ENCODE measurements at places on chromosomes 4 and X. TPM values are rescaled to one million over a fixed set of nuclear protein-coding genes. Genes with fewer than 3 reads are reported as not detected.

GRCh38 chr4:14000091-14000814 lies 372.7 kb upstream of the BOD1L1 start:
- no peaks in the 10 kb centered on the region for H3K27me3 ChIP-seq
- no peaks in the 10 kb centered on the region for H3K4me1 ChIP-seq
- no peak overlapping the region for H3K27ac ChIP-seq
- no peak for DNase-seq

- no peaks in the 10 kb centered on the region for H3K4me1 ChIP-seq
- H3K4me3 ChIP-seq: no peak overlapping the region
- no peaks in the 10 kb centered on the region for H3K36me3 ChIP-seq
Measured at GRCh38 chr4:24202579-24202978, 312.7 kb upstream of the PPARGC1A start.

DNA sequence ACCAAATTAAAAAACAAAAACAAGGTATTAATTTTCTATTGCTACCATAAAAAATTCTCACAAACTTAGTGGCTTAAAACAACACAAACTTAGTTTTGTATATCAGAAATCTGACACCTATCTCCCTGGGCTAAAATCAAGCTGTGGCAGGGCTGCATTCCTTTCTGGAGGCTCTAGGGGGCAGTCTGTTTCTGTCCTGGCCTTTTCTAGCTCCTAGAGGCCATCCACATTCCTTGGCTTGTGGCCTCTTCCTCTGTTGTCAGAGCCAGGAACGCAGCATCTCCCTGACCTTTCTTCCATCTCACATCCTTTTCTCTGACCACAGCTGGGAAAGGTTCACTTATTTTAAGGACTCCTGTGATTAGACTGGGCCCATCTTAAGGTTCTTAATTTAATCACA lies 38.9 kb upstream of the TLR2 start:
- no peaks in the 10 kb centered on the region for H3K4me1 ChIP-seq
- H3K36me3 ChIP-seq: no peaks in the 10 kb centered on the region
- no peak overlapping the region for H3K4me3 ChIP-seq
- no peak overlapping the region for H3K27ac ChIP-seq
- no peaks in the 10 kb centered on the region for H3K27me3 ChIP-seq

- H3K27me3 ChIP-seq: peaks cover 11% of the 10 kb centered on the region
- no peak overlapping the region for H3K27ac ChIP-seq
- no peak overlapping the region for H3K4me3 ChIP-seq
- H3K36me3 ChIP-seq: no peaks in the 10 kb centered on the region
- peaks cover 4% of the 10 kb centered on the region for H3K4me1 ChIP-seq
Measured at GRCh38 chr4:107034996-107035818, 906 bp downstream of the DKK2 start.

DNA sequence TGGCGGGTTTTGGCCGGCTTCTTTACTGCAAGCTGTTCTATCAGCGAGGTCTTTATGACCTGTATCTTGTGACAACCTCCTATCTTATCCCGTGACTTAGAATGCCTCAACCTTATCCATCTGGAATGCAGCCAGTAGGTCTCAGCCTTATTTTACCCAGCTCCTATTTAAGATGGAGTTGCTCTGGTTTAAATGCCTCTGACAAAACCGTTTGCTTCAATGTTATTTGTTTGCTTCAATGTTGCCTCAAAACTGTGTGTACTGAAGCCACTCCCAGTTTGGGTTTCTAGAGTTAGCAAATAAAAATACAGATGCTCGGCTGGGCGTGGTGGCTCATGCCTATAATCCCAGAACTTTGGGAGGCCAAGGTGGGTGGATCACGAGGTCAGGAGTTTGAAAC lies 51.6 kb downstream of the ZNF518B start:
- no peak for DNase-seq
- no peaks in the 10 kb centered on the region for H3K36me3 ChIP-seq
- H3K4me1 ChIP-seq: no peaks in the 10 kb centered on the region

ETNPPL gene
- 2.5 TPM for total RNA-seq
